ENCODE measurements at places on chromosomes 13 and 19. TPM values are rescaled to one million over a fixed set of nuclear protein-coding genes. Genes with fewer than 3 reads are reported as not detected.

ICAM5 gene
- total RNA-seq = 3.4 TPM

ZNF571 gene
- total RNA-seq = 31.7 TPM

FCHO1 gene
- 5.9 TPM for total RNA-seq

SLC7A10 gene
- 1.6 TPM for total RNA-seq

MUC16 gene
- total RNA-seq = 10.1 TPM

ZNF560 gene
- not detected for total RNA-seq

CEACAM4 gene
- total RNA-seq = 0.44 TPM

CADM4 gene
- 44.0 TPM for total RNA-seq

PSMD8 gene
- 116 TPM for total RNA-seq

JAK3 gene
- total RNA-seq = 3.4 TPM

Measured in camera-type eye (tissue), 1 donor.